ENCODE measurements at places on chromosomes 11 and 22. TPM values are rescaled to one million over a fixed set of nuclear protein-coding genes. Genes with fewer than 3 reads are reported as not detected.

Gene KIRREL3
- not detected for total RNA-seq

Gene BATF2
- total RNA-seq: not detected

Gene ZP1
- not detected for total RNA-seq

Gene GAL3ST1
- 1.2 TPM for total RNA-seq

Gene KDM4E
- not detected for total RNA-seq

Gene MPPED2
- 0.51 TPM for total RNA-seq

Gene SNX32
- total RNA-seq: not detected

- no peak for DNase-seq
These were observed 36.8 kb downstream of the POLR3H start for GRCh38 chr22:41507330-41508063.

- DNase-seq: no peak
These were observed 5.6 kb downstream of the SYTL2 start for GRCh38 chr11:85805387-85805786.

- DNase-seq: no peak
These were observed 74.6 kb downstream of the RAB30 start for GRCh38 chr11:82996966-82997606.

DNA sequence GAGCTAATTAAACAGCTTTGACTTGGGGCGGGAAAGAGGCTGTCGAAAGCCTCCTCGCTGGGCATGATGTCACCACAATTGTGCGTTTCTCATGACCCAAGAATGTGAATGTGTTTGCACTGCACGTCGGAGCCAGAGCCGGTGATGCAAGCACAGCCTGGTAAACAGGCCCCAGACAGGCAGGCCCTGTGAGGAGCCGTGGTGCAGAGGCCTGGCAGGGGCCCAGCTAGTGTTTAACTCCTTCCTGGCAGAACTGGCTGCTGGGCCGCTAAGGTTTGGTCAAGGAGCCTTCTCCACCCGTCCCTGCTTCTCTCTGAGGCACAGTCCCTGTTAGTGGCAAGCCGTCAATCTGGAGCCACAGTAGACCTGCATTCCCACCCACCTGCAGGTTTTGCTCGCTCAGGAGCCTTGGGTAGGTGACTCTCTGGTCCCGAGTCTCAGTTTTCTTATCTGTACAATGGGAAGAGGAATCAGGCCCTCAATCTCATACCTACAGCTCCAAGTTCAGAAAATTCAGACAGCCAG is 25.4 kb upstream of the SMTN start:
- peak; percentile 93 for DNase-seq

- no peak for DNase-seq
These were observed 3.3 kb upstream of the RCN1 start for GRCh38 chr11:32087597-32087996.

- no peak for DNase-seq
These were observed 5.9 kb upstream of the MRGPRG start for GRCh38 chr11:3224401-3225057.

DNA sequence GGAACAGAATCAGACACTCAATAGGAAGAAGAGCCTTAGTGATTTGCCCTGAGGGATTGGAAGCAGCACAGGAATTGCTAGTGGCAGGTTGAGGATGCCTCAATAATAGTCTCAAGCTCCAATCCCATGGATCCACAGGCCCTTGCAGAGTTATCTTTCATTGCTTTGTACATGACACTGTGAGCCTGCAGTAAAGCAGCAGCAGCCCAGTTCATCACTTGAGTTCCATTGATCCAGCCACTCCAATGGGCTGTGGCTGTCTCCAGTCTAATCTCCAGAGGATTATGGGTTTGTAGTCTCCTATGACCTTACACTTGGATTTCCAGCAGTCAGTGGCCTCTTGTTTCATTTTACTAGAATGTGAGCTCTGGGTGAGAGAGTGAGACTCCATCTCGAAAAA is 45.4 kb downstream of the AAMDC start:
- DNase-seq: no peak

DNA sequence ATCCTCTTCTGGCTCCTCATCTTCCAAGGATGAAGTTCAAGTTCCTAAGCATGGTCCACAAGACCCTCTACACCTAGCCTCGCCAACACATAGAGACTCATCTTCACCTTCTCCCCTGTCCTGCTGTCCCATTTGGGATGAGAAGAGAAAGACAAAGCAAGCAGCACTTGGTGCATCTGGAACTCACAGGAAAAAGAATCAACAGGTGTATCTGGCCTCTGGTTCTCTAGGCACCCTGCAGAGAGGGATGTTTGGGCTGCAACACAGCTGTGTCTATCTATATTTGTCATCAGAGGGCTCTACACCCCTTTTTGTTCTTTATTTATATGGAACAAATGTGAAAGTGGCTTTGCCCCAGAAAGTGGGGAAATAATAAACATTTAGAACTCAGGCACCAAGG is 82.1 kb upstream of the GALNT18 start:
- no peak for DNase-seq

DNA sequence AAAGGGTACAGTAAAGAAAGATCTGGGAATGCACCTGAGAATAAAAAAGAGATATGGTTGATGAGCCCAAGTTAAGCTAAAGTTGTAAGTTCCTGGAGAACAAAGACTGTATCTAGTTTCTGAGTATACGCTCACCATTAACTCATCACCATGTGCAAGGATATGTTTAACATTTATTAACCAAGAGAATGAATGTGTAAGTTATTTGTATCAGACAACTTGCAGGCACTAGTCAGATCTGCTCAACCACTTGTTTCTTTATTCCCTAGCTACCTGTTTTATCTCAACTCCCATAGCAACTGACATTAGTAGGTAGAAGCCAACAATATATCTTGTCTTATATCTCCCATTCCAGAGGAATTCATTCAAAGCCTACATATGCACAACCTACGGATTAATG is 74.9 kb upstream of the KCNA4 start:
- no peak for DNase-seq

GRCh38 chr11:18650859-18651557 is 16.9 kb upstream of the SPTY2D1 start:
- DNase-seq: no peak

- no peak for DNase-seq
These were observed 6.7 kb upstream of the CAPRIN1 start for GRCh38 chr11:34044664-34045485.
